ENCODE measurements at places on chromosomes 16 and 17.
A peak's percentile ranks its signal among the peaks of the same experiment; 100 is the strongest.

DNA sequence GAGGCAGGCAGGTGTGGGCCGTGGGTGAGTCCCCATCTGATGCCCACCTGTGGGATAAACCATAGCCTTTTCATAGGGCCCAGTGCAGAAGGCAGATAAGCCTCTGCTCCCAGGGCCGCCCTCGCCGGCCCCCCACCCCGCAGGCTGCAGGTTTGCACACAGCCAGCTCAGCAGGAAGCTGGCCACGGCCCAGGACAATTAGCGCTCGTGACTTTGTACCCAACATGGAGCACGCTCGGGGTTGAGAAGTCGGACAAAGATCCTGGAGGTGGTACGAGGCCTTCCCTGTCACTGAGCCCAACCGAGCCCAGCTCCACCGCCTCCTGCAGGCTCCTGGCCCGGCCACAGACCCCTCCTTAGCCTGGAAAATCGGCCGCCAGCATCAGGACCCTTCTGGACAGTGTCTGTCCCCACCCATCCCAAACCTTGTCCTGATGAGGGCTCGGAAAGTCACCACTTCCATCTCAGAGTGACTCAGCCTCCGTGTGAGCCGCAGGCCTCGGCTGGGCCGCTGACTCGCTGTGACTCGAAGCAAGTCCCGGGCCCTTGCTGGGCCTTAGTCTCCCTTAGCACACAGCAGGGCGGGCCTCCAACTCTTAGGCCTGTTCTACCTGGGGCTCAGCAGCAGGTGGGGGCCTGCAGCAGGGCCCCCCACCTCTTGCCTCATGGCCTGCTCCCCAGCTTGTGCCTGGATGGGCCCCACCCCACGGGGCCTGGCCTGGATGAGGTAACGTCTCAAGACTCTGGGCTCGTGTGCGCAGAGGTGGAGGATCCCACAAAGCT, 22.7 kb downstream of the FAM83G start:
- DNase-seq: peak; percentile 55

GRCh38 chr17:19590912-19591551, 57.4 kb downstream of the SLC47A1 start:
- DNase-seq: no peak

GRCh38 chr16:73326770-73327470, 279.0 kb upstream of the ZFHX3 start:
- no peak for DNase-seq

DNA sequence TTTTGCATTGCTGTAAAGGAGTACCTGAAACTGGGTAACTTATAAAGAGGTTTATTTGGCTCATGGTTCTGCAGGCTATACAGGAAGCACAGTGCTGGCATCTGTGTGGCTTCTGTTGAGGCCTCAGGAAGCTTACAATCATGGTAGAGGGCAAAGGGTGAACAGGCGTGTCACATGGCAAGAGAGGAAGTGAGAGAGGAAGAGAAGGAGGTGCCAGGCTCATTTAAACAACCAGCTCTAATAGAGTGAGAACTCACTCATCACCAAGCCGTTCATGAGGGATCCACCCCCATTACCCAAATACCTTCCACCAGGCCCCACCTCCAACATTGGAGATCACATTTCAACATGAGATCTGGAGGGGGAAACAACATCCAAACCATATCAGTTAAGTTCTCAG, 16.4 kb upstream of the CLEC19A start:
- no peak for DNase-seq

DNA sequence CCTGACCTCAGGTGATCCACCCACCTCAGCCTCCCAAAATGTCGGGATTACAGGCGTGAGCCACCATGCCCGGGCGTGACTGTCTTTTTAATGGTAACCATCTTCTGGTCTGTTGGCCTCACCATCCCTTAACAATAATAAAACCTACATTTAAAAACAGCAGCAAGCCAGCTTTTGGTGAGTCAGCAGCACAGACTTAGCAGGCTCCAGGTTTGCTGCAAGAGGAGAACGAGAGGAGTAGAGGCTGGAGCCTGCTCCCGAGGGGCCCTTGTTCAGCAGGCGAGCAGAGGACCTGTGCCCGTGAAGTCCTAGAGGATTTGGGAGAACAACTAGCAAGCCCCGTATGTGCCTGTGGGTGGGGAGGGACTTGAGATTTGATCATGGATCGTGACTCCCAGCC, 35.7 kb downstream of the MYH13 start:
- no peak for DNase-seq
